ENCODE measurements at places on chromosomes 6 and 20. TPM values are rescaled to one million over a fixed set of nuclear protein-coding genes. Genes with fewer than 3 reads are reported as not detected.

Gene PAQR8
- 4.9 TPM for polyA plus RNA-seq

Gene TMEM244
- polyA plus RNA-seq, result not detected

Gene THEMIS
- not detected for polyA plus RNA-seq

Gene NMBR
- polyA plus RNA-seq, result 0.14 TPM

Gene BRPF3
- polyA plus RNA-seq, result 26.9 TPM

Gene PRDM1
- polyA plus RNA-seq, result 5.2 TPM

Gene VPS16
- 24.7 TPM for polyA plus RNA-seq
